ENCODE measurements at places on chromosomes 7 and 10.

DNA sequence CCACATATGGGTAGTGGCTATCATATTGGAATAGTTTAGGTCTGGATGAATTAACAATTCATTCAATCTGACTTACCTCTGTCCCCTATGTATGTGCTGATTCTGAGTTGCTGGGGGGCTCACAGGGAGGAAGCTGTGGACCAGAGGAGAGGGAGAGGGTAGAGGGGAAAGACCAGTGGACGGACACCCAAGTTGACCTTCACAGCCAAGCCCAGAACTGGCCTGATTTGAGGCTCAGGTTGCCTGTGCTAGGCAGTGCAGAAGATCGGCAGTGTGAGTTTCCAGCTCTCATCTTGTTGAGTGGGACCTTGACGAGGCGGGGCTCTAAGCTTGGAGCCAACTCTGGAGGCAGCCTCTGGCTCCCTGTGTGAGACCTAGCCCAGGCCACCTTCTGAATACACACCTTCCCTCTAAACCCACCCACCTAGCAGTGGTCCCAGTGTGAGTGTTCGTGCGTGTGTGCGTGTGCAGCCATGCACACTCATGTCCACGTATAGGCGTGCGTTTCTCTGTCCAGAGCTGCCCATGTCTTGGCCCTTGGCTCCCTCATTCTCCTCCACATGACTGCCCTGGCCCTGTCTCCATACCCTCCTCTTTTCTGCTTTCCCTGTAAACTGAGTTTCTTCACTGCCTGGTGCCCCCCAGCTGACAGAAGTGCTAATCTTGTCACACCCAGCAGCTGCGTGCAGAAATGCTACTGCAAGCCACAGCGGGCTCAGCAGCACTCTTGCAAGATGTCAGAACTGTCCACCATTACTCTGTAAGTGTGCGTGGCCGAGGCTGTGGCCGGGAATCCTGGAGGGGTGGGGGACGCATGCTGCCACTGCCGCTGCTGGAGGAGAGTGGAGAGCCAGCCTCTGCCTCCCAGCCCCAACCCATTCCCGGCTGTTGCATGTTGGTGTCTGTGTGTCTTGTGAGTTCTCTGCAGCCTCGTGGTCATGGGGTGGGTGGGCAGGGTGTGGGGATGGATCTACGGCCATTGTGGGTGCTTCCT, 47.6 kb downstream of the ADCYAP1R1 start:
- no peak for DNase-seq

GRCh38 chr7:103573479-103574058, 127.6 kb upstream of the SLC26A5 start:
- peak; percentile 69 for DNase-seq

GRCh38 chr7:140016540-140016939, 46.2 kb downstream of the PARP12 start:
- DNase-seq, result no peak

DNA sequence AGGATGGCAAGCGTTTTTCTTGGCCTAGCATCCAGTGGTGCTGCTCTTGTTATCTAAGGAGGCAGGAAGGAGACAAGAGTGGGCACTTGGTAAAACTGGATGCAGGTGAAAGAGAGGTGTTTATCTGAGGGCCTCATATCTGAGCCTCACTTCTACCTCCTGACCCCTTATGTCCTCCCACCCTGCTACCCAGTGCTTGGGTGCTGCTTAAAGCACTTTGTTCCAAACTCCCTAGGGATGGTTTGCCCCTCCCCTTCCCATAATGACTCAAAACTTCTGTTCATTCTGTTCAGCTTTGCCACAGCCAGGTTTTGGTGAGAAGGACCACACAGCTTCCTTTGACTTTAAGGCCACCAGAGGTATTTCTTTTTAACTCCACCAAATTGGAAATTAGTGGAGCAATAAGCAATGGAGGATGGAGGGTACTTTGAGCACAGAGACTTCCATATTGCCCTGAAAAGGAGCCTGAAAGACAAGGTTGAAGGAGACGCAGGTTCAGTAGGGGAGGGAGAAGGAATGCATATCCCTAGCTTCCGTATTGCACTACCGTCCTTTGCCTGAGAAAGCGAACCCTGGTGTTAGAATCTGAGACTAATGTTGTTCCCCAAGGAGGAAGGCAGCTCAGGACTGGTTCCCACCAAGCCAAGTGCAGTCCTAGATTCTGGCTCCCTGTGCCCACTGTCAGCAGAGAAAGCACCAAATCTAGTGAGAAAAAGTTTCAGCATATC, 30.1 kb downstream of the ENTPD1 start:
- no peak for DNase-seq

DNA sequence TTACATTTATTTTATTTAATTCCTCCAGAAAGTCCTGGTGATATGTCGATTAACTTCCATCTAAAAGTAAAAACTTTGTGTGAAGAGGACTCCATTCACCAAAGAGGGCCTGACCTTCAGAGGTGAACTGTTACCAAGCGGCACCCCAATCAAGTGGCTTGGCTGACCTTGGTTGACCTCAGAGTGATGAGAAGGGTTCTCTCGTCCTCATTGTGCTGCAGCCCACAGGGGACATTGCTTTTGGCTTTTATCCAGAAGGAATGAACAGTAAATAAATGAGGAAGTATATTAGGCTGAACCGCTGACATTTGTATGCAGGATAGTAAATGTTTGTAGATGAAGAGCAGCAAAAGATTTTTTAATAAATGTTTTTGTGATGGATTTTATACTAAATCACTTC, 172.4 kb upstream of the MKI67 start:
- DNase-seq, result no peak
